ENCODE measurements at places on chromosomes 11 and 22. TPM values are rescaled to one million over a fixed set of nuclear protein-coding genes. Genes with fewer than 3 reads are reported as not detected.

DNA sequence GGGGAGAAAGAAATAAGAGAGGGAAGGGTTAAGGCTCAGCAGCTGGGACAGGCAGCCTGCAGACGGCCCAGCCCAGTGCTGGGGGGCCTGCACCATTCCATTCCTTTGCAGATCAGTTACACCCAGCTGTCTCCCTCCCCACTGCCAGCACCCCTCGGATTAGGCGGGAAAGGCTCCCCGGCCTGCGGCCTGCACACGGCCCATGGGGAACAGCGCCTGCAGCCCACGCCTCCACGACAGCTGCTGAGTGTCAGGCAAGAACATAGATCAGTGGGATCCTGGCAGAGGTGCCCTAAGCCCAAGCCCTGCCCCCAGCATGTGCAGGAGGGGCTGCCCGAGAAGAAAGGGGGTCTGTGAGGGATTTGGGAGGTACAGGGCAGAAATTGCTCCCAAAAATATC, 65.8 kb upstream of the MYOD1 start:
- DNase-seq, result no peak

SLC22A6 gene
- not detected for total RNA-seq

GRCh38 chr11:66056501-66056900, 4.3 kb downstream of the SF3B2 start:
- no peak for DNase-seq

VPREB1 gene
- not detected for total RNA-seq

DNA sequence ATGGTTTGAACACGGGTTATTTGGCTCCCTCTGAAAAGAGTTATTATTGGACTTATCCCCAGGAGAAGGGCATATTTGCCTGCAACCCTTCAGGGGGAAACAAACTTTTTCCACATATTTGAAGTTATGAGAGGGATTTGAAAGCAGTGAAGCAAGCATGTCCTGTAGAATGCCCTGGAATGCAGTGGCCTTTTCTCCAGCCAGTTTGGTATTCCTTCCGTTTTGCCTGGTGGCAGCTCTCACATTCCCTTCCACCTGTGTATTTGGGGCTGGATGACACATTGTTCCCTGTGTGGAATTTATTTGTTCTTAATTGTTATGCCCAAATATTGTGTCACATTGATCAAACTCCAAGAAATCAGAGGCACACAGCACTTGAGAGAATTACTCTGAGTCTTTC, 59.0 kb downstream of the OSBP2 start:
- DNase-seq, result no peak

Measured in aorta (tissue), 5 donors.